ENCODE measurements at places on chromosomes 12 and 14.

- DNase-seq, result no peak
Measured at GRCh38 chr12:98581101-98581500, 12.4 kb upstream of the SLC25A3 start.

DNA sequence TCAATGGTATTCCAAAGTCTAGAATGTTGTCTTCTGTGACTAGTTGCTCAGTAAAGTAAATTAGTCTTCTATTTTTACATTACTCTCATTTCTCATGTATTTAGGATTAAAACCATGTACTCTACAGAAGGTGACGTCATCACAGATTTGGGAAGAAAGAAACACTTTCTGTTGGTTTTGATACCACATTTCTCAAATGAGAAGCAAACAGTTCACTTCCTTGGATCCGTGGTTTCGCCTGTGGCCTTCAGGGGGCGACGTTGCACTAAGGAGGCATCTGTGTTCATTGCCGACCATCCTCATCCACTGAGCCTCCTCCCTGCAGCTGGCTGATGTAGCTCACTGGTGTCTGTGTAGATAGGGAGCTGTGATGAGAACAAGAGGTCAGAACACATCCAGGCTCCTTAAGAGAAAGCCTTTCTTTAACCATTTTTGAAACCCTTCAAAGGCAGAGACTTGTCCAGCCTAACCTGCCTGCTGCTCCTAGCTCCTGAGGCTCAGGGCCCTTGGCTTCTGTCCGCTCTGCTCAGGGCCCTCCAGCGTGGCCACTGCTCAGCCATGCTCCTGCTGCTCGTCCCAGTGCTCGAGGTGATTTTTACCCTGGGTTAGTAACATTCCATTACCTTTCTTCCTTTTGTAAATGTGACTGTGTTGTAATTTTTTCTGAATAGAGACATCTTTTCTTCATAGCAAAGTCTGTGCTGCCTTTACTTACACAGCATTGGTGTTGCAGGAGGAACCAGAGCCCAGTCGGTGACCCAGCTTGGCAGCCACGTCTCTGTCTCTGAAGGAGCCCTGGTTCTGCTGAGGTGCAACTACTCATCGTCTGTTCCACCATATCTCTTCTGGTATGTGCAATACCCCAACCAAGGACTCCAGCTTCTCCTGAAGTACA is 220.6 kb upstream of the OR4E1 start:
- DNase-seq, result no peak

DNA sequence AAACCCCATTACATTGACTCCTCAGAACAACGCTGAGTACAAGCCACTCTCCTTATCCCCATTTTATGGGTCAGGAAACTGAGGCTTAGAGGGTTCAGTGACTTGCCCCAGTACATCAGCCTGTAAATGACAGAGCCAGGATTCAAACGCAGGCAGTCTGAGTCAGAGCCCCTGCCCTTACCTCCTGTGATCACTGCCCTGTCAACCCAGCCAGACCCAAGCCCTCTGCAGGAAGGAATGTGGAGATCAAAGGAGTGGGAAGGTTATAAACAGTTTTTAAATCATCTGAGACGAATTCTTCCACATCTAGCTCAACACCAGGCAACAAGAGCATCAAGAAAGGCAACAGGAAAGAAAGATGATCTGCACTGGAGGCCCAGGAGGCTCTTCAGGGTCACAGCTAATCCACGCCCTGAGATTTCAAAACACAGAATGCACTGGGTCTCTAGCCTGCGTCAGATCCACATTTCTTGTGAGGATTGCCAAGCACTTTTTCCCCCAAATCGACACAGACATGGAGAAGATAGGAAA is 38.5 kb downstream of the SPTB start:
- DNase-seq, result no peak

GRCh38 chr12:4806439-4807115 is 86.4 kb downstream of the GALNT8 start:
- no peak for DNase-seq
